Activated naive CD4-positive, alpha-beta T cell (primary cell): ENCODE measurements at places on chromosomes 16 and 17.

- DNase-seq, result no peak
Observed at GRCh38 chr16:22977294-22977697, 163.3 kb downstream of the HS3ST2 start.

DNA sequence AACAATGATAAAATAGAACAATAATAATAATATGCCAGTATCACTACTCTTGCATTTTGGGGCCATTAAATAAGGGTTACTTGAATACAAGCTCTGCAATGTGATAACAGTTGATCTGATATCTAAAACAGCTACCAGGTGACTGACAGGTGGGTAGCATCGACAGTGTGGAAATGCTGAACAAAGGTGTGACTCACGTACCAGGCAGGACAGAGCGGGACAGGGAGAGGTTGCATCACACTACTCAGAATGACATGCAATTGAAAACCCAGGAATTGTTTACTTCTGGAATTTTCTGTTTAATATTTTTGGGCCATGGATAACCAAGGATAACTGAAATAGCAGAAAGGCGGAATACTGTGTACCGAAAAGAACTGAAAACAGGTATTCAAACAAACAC, 15.8 kb upstream of the ZNF19 start:
- DNase-seq, result no peak

GRCh38 chr17:69593716-69594115, 179.2 kb downstream of the MAP2K6 start:
- DNase-seq, result no peak

- no peak for DNase-seq
Observed at GRCh38 chr16:22683258-22683657, 130.7 kb upstream of the HS3ST2 start.

DNA sequence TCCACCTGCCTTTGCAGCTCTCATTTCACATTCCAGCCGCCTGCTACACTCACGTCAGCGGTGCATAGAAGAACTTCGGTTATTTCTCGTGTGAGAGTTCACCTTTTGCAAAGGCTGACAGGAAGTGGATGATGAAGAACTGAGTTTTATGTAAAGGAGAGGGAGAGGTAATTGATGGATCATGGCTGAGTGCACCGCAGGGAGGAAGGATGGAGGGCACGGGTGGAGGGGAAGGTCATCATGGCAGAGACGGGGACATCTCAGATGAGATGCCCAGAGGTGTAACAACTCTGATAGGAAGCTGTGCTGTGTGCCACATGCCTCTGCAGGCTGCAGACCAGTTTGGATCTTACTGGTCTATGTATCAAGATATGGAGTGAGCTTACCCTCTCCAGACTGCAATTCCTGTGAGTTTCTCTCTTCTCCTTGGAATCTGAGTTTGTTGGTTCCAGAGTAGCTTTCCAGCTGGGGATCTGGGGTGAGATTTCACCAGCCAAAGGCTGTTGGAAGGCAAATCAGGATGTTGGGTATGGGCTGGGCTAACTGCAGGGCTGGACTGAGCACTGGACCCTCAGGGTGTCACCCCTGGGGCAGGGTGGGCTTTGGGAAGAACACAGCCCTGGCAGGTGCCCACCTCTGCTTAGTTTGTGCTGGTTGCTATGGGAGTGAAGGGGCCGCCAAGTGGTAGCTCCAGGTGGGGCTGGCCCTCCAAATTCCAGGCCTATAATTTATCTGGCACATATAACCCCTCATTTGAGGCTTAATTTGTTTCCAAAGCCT, 777.0 kb downstream of the KCNJ18 start:
- no peak for DNase-seq

DNA sequence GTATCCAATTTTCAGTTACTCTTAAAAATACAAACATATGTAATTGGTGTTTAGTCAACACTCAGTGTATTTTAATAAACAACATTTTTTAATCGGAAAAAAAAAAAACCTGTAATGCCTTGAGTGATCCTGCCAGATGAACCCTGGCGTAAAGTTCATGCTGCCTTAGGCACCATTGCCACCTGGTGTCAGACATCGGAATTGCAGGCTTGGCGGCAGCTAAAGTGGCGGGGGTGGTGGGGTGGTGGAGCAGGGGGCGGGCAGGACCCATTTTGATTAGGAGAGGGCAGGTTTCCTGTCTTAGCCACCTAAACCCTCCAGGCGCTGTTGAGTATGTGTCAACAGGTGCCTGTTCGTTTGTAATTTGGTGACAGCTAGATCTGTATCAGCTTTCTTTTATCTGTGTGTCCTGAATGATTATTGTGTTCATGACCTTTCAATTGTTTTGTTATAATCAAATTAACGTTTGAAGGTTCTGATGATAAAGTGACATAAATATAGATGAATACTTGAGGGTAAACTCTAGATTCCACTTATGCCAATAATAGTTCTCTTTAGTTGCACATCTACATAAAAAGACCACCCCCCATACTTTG, 588.7 kb downstream of the CDH13 start:
- no peak for DNase-seq

- DNase-seq, result no peak
Observed at GRCh38 chr17:74520790-74521480, 10.3 kb downstream of the CD300LB start.

GRCh38 chr16:67534431-67534830, 5.8 kb downstream of the RIPOR1 start:
- no peak for DNase-seq

- DNase-seq, result no peak
Observed at GRCh38 chr17:77465358-77466041, 324.7 kb downstream of the SEC14L1 start.

GRCh38 chr16:29927070-29927905, 1.3 kb upstream of the KCTD13 start:
- no peak for DNase-seq

- no peak for DNase-seq
Observed at GRCh38 chr16:65499566-65499965, 377.7 kb upstream of the CDH11 start.

- no peak for DNase-seq
Observed at GRCh38 chr17:48472411-48473281, 42.6 kb upstream of the SKAP1 start.

DNA sequence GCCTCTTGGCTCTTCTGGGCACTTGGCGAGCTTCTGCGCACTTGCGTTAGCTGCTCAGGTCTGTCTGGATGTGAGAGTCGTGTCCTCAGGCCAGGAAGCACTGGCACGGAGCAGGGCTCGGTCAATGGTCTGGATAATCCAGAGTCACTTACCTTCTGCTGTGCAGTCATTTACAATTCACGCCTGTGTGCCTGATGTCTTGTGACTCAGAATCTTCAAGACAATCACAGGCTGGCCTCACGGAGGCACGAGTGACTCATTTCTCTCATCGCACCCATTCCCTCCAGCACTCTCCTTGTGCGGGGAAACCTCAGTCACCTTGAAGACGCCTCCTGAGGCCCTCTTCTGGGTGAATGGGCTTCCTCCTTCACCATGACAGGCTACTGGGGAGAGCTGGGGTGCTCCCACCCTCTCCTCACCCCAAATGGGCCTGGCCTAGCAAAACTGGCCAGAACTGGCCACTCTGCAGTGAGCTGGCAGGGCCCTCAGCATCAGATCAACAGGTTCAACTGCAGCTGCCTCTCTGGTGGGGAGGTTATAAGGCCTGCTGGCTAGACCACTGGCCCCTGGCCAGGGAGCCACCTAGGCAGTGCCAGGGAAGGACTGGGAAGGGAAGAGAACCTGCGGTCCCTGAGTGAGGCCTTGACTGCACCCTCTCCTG, 1.9 kb upstream of the CAPN15 start:
- DNase-seq, result peak; percentile 29

DNA sequence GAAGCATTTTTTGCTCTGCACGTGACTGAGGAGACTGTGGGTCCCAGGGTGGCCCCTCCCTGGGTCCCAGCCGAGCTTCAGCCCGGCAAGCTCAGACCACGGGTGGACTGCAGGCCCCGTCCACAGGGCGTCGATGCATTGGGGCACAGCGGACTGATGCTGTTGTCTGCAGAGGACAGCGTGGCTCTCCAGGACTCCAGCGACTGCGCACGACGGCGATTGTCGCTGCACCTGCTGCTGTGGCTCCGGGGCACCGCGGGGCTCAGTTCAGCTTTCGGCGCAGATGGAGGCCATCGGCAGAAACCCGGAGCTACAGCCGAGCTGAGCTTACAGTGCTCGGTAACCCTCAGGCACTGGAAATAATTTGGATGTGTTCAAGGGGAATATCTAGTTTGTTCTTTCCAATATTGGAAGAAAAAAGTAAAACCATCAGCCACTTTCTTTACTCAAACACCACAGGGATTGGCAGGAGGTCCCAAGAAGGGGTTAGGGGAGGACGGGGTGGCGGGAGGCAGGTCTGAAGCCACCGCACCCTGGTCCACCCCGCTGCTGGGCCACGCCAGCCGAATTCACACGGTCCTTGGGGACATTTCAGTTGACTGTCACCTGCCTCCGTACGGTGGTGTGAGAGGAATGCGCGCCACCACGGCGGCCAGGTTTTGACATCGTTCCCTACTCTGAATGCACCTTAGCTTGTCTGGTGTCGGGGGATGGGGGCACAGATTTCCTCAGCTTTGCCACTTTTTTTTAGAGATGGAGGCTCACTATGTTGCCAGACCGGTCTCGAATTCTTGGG, 88.7 kb upstream of the RPH3AL start:
- DNase-seq, result no peak

DNA sequence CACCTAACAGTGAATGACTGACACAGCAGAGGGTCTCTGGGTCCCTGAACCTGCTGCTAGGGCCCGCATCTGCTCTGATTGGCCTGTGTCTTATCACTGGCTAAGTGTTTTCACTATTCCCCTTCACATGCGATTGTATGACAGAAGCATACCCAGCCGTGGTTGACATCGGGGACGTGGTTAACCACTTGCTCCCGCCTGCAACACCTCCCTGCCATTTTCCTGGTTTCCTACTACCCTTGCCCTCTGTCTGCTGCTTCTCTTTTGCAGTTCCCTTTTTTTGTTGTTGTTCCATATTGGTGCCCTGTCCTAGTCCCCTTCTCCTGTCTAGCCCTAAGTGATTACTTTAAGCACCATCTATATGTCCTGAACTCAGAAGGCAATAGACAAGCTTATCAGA, 177.0 kb downstream of the RGS9 start:
- DNase-seq, result no peak

GRCh38 chr17:76197911-76198310, 42.4 kb downstream of the RNF157 start:
- DNase-seq, result no peak

- no peak for DNase-seq
Observed at GRCh38 chr16:57406881-57407280, 2.3 kb downstream of the CCL17 start.

DNA sequence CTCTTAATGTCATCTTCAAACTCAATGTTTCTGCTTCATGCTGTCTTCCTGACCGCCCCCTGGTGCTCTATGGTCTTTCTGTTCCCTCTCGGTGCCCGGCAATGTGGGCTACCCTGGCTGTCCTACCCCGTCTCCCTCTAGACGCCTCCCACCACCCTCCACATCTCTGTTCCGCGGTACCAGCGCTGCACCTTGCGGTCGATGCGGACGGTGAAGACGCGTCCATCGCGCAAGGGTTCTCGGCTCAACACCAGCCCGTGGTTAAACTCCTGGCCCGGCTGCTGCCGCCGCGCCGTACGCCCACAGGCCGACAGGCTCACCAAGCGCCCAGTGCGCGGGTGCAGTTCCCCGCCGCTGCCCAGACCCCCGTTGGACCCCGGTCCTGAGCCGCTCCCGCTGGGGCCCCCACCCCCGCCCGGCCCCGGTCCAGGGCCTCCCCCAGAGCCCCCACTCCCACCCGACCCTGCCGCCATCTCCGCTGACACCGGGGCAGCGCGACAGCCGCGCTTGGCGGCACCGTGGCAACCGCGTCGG, at the start of gene NEURL4:
Gene NEURL4, minus strand, starts transcription at position 496 of the 534 bp plus-strand sequence. Its CDS starts 23 bp downstream, at position 473.
- DNase-seq, result no peak

DNA sequence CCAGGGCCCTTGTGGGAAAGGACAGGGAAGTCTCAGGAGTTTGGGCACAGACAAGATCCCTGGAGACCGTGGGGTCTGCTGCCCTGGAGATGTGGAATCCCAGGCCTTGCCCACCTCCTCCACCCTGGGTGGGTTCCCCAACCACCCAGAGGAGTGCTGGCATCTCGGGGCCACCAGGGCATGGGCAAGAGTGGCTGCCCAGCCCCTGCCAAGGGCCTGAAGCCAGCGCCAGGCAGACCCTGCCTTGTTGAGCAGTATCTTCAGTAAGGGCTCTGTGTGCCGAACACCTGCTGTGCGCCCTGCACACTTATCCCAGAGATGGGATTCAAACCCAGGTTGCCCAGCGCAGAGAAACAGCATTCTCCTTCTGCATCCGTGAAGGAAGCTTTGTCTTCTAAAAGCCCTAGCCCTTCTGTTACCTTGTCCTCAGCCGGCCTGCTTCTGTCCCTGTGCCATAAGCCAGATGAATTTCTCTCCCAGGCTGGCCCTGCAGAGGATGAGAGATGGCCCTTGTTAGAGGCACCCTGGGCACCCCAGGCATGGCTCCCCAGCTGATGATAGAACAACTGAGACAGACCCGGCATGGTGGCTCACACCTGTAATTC, 32.4 kb downstream of the TMEM235 start:
- no peak for DNase-seq

- DNase-seq, result no peak
Observed at GRCh38 chr16:19474617-19475016, 47.3 kb downstream of the GDE1 start.

- DNase-seq, result no peak
Observed at GRCh38 chr16:25691519-25692091, at the start of gene HS3ST4. Gene HS3ST4, plus strand, starts transcription at chr16:25691959.
